ENCODE measurements at places on chromosomes 11 and 22. TPM values are rescaled to one million over a fixed set of nuclear protein-coding genes. Genes with fewer than 3 reads are reported as not detected.
A peak's percentile ranks its signal among the peaks of the same experiment; 100 is the strongest.

ZPR1 gene
- 43.1 TPM for total RNA-seq

GRCh38 chr22:39498368-39498767 lies 3.7 kb upstream of the MIEF1 start:
- no peak for DNase-seq

GRCh38 chr11:105553025-105553424 lies 56.8 kb upstream of the GRIA4 start:
- no peak for DNase-seq

DNA sequence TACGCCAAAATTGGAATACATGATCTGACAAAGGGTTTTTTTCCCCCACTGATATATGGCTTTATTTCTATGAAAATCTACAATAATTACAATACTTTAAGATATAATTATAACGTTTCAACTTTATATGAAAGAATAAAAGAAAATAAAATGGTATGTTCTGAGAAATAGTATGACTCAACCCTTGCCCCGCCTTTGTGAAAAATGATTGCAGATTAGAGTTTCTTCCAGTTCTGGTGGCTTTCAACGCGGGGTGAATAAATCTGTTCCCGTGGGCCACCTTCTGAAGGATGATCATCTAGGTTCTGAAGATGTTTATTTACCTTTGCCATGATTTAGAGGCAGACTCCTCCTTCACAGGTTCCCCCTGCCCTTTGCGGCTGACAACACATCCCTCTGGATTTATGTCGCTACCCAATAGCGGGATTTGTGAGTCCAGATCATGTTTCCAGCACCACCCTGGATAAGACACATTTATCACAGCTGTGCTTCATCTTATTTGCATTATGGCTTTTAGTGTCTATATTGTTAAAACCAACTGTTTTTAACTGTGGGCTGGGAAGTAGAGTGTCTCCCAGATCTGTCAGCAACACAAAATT lies 607.0 kb upstream of the KIRREL3 start:
- no peak for DNase-seq

APOL4 gene
- 14.3 TPM for total RNA-seq

- peak; percentile 22 for DNase-seq
Observed at GRCh38 chr22:46054091-46055073, 77.4 kb upstream of the WNT7B start.

- no peak for DNase-seq
Observed at GRCh38 chr22:26842103-26842502, 184.7 kb downstream of the MIAT start.

DNA sequence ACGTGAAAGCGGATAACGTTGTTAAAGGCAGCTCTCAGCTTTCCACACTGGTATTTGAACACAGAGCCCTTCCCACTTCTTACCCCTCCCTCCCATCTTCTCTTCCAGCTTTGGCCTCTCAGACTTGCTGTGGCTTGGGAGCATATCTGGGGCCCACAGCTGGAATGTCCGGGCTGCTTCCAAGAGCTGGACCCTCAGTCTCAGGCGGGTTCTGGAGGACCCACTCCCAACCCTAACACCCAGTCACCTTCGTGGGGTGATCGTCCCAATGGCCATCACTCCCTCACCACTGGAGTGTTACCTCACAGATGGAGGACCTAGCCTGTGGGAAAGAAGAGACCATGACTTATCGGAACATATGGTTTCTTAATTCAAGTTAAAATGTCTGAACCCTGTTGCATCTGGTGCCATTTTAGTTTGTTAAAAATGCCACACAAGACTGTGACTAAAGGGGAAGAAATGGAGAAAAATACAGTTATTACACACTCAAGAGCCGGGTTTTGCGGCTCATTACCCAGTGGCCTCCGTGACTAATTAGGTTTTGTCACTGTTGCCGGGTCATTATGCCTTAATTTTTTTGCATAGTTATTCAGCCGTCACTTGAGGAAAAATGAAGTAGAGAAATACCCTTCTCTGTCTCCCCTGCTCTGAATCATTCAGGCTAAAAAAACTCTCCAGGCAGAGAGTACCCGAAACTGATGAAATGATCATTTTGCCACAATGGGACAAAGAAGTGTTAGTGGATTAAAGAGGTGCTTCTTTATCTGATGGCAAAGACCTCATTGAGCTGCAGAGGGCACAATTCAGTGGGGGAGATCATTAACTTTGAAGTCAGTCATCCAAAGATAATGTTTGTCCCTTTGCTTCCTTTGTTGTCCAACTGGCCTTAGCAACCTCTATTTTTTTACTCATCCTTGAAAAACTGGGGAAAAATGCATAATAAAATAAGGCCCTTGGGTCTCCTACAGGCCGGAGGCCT lies 87.2 kb upstream of the HTATIP2 start:
- no peak for DNase-seq

WNT7B gene
- total RNA-seq: 5.4 TPM

ART5 gene
- total RNA-seq: 1.2 TPM

DNA sequence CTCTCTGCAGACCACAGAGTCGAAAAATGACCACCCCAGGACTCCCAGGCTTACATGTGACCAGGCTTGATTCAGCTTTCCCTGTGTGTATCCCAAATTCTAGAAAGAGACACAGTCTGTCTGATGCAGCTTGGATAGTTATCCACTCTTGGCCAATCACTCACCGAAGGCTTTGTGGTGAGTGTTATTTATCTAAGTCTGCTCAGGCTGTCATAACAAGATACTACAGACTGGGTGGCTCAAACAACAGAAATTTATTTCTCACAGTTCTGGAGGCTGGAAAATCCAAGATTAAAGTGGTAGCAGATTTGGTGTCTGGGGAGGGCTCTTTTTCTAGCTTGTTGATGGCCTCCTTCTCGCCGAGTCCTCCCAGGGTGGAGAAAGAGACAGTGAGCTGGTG lies 63.2 kb downstream of the ZBTB16 start:
- DNase-seq: no peak

- no peak for DNase-seq
Observed at GRCh38 chr11:130645164-130645842, 196.9 kb downstream of the ADAMTS15 start.

DNA sequence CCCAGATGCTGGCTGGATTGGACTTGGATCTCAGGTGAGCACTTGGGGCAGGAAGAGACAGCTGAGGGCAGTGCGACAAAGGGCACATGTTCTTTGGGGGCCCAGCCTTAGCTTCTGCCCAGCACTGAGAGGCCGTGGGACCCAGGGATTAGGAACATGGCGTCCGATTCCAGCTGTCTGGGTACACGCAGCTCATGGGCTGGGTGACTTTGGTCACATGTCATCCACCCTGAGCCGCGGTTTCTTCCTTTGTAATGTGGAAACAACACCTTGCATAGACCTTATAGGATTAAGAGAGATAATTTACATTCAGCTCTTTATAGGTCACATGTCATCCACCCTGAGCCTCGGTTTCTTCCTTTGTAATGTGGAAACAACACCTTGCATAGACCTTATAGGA lies 39.8 kb downstream of the MYO18B start:
- DNase-seq: no peak

DNA sequence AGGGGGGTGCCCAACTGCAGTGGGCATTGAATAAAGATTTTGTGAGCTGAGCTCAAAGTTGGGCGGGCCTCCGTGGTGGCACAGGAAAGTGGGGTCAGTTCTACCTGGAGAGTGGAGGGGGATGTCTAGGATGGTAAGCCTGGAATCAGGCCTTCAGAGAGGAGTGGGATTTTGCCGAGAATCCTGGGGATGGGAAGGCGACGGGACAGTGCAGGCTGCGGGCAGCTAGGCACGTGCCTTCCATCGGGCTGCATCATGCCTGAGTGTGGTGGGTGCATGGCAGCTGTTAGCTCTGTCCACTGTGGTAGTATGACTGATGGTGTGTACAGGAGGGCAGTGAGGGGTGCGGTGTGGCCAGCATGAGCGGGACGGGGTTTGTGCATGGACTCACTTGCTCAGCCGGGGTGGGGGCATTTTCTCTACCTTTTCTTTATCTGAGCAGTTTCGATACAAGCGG lies 3.6 kb downstream of the SHANK3 start:
- no peak for DNase-seq

GRCh38 chr11:128832121-128832497 lies 35.0 kb downstream of the KCNJ1 start:
- no peak for DNase-seq

GRCh38 chr11:61193596-61193995 lies 9.7 kb upstream of the PGA3 start:
- DNase-seq: no peak

GRCh38 chr22:33920197-33920540 lies at the start of gene LARGE1:
Gene LARGE1 (minus strand): TSS chr22:33920476.
- DNase-seq: peak; percentile 79

- DNase-seq: no peak
Observed at GRCh38 chr11:108970221-108970991, 305.5 kb downstream of the DDX10 start.

DNA sequence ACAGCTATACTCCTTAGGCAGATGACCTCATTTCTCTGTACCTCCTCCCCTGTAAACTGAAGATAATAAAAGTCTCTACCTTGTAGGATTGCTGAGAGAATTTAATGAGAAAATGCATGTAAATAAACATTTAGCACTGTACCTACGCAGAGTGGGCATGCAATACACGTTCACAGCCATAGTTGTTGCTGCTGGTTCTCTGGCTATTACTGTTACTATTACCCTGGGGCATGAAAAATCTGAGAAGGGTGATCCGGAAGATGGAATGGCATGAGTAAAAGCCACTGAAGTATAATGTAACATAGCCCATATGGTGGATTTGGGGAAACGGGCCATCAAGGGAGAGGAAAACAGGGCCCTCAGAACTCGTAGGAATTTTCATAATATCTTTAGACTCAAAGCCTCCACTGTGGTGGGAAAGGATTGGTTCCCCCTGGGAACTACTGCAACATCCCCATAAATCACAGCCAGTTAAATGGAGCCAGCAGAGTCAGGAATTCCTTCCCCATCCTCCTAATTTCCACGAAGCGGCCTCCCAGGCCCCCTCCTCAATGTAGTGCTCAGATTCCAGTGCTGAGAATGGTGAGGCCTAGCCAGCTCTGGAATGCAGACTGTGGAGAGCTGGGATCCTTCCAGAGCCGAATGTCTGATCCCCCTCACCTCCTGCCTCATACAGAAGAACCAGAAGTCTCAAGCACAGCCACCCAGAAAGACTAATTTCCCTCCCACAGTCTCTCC lies 205.3 kb downstream of the MN1 start:
- no peak for DNase-seq

DNA sequence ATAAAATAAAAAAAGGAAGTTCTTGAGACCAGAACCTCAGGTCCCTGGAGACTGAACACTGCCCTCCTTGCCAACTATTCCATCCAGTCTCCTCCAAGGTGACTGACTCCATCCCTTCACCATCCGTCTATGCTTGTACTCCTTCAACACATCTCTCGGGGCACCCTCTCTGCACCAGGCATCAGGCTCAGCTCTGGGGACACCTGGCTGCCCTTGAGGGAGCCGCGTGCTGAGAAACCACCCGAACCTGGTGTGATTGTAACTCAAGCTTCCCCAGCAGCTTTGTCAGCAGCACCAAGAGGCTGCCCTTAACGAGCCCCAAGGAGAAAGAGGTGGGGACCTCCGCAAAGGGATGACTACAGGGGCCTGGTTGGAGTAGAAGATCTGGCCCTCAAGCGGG lies 1.7 kb downstream of the PTPN5 start:
- no peak for DNase-seq

POGLUT3 gene
- 23.3 TPM for total RNA-seq

DNA sequence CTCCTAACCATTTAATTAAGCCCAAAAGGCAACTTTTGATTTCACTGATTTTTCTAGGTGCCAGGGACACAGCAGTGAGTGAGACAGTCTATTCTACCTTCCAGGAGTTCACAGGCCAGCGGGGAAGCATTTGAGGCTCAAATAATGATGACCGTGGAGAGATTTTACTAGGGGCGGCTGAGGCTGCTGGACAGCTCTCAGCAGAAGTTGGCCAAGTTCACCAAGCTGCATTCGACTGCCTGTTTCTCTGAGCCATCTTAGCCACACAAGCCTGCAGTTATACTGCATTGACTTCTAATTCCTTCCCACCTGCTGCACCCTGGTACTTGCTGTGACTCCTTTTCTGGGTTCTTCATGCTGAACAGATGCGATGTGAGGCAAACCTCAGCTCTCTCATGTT lies 168.9 kb upstream of the TBCEL start:
- DNase-seq: no peak

GRCh38 chr11:38402063-38402462 lies 1804.0 kb upstream of the RAG2 start:
- DNase-seq: no peak

MRPL49 gene
- 53.7 TPM for total RNA-seq

DNA sequence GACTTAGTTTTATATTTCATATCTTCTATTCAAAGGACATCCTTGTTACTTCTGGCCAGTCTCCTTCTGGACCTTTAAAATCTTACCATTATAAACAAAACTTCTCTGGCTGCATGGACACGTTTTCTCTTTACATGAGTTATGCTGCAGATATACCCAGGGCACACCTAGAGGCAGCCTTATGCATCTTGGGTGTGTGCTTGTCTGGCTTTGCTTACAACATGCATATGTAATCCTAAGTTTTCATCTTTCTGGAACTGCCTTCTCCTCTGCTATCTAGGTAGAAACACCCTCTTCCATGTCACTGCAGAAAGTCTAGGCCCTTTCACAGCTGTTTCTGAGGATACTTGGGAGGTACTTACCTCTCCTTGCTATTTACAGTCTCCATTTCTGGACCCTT lies 185.8 kb upstream of the RAG2 start:
- DNase-seq: no peak

DNA sequence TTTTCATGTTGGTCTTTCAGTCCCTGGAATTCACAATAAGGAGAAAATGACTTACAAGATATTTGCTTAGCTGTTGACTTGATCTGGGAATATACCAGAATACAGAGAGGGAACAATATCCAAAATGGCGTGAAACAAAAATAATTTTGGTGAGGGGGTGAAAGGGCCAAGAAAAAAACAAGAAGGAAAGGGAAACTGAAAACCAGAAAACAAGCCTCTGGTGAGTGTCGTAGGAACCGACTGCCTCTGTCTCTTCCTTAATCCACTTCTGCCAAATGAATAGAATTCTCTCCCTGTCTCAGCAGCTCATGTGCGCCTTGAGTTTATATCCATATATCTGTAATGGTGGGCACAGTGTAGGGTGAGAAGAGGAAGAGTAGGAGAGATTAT lies 367.6 kb downstream of the ETS1 start:
- no peak for DNase-seq

DUSP8 gene
- total RNA-seq: 18.0 TPM

DNA sequence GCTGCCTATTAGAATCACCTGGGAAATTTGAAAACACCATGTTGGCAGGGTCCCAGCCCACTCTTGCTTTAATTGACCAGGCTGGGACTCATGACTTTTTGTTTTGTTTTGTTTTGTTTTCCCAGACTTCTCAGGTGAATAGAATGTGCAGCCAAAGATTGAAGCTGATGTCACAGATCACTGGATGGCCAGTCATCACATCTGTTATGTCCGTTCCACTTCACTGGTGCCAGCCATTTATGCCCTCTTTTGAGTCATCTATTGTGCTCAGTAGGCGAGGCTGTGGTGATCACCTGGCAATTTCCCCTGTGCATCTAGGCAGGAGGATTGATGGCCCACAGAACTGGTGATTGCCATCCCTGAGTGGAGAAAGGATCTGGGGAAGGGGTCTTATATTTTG lies 297.3 kb downstream of the INSC start:
- DNase-seq: no peak

- DNase-seq: no peak
Observed at GRCh38 chr22:35913925-35914324, 114.7 kb downstream of the RBFOX2 start.

Data from upper lobe of right lung (tissue), 1 donor.